NT2/D1 (cell line): ENCODE measurements at places on chromosomes 3 and 15.
A peak's percentile ranks its signal among the peaks of the same experiment; 100 is the strongest.

GRCh38 chr3:45225465-45226205 is 452 bp downstream of the TMEM158 start:
- DNase-seq: no peak

DNA sequence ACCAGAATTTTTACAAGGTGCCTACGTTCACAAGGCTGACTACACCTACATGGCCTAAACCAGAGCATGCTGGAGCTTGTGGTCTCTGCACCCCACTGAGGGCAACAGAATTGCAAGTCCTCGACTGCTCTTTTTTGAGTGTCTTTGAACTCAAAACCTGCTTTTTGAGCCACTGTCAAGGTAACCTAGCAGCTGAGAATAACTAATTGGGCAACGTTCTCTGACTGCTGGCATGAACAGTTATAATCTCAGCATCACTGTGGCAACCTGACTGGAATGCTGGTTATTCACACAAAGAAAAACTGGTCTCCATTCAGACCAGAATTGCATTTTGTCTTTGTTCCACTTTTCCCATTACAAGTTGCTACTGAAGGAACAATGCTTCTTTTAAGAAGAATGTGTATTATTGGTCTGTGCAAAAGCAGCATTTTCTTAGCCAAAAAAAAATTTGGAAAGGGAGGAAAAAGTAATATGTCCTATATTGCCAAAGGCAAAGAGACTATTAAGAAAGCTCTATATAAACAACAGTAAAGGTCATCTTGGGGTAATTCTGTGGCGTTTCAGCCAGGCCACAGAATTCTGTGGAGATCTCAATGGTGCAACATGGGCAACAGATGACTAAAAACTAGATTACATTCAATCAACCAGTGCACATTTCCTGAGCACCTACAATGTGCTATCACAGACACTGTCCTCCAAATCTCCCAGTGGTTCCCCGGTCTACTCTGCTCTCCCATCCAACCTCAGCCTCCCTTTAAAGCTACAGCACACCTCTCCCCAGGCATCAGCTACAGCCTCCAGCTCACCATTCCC is 76.8 kb downstream of the TNIK start:
- DNase-seq: no peak

GRCh38 chr3:169026543-169027182 is 636.8 kb downstream of the MECOM start:
- no peak for DNase-seq

GRCh38 chr3:137988982-137989381 is 21.0 kb upstream of the CLDN18 start:
- DNase-seq: no peak

- no peak for DNase-seq
Measured at GRCh38 chr3:193499801-193500485, 54.8 kb downstream of the ATP13A4 start.

DNA sequence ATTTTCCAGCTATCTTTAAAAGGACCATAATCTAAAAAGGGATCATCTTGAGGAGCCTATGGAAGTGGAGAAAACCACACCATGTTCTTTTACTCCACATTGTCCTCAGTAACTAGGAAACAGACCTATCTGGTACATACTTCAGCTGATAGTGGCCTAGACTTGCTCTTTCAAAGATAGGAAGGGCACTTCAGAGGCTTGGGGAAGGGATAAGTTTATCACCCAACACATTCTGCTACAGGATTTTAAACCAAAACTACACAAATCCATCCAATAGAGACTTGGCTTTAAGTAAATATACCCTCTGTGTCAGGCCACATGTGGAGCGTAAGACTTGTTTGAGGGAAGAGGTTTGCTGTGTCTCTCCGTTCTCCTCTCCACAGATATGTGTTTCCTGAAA is 35.4 kb downstream of the CP start:
- no peak for DNase-seq

DNA sequence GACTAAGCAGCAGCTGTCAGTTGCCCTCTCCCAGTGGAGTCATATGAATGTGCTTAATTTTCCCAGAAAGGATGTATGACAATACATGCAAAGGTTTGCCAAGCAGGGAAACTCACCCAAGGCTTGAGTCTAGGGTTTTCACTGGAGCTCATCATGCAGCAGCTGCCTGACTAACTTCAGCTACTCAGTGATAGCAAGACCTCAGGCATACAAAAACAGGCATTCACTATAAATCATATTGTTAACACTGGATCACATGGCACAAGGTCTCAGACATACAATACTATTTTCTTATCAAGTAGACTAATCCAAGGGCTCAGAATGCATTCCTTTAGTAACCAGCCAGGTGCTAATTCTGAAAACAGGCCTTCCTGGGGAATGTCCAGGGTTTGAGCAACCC is 85.0 kb upstream of the STAC start:
- no peak for DNase-seq

- DNase-seq: no peak
Measured at GRCh38 chr3:76063019-76063418, 277.7 kb upstream of the ZNF717 start.

- no peak for DNase-seq
Measured at GRCh38 chr15:63473749-63473998, 30.7 kb upstream of the USP3 start.

- peak; percentile 61 for DNase-seq
Measured at GRCh38 chr3:45258317-45258716, 32.2 kb upstream of the TMEM158 start.

GRCh38 chr15:59456114-59456513 is 18.1 kb downstream of the FAM81A start:
- no peak for DNase-seq

- DNase-seq: peak; percentile 18
Measured at GRCh38 chr15:39704689-39705088, 78.0 kb downstream of the FSIP1 start.

GRCh38 chr15:76184650-76185035 is 124.9 kb downstream of the TMEM266 start:
- no peak for DNase-seq

DNA sequence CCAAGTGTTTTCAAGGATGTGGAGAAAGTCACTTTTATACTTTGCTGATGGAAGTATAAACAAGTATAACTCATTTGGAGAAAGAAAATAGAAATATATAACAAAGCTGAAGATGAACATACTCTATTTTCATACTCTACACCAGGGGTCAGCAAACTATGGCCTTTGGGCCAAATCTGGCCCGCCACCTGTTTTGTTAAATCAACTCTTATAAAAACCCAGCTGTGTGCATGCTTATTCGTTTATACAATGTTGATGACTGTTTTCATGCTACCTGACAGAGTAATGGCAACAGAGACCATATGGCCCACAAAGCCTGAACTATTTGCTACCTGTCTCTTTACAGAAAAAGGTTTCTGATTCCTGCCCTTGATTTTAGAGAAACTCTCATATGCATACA is 124.0 kb downstream of the NR1D2 start:
- DNase-seq: no peak

- DNase-seq: no peak
Measured at GRCh38 chr15:61367953-61368352, 138.9 kb upstream of the RORA start.

- no peak for DNase-seq
Measured at GRCh38 chr3:139558351-139559266, 19.1 kb upstream of the RBP1 start.

DNA sequence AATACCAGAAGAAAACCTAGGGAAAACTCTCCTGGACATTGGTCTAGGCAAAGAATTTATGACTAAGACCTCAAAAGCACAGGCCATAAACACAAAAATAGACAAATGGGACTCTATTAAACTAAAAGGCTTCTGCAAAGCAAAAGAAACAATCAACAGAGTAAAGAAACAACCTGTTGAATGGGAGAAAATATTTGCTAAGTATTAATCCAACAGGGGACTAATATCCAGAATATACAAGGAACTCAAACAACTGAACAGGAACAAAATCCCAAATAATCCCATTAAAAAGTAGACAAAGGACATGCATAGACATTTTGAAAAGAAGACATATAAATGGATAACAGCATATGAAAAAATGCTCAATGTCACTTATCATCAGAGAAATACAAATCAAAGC is 6.9 kb upstream of the ACVR2B start:
- DNase-seq: no peak

DNA sequence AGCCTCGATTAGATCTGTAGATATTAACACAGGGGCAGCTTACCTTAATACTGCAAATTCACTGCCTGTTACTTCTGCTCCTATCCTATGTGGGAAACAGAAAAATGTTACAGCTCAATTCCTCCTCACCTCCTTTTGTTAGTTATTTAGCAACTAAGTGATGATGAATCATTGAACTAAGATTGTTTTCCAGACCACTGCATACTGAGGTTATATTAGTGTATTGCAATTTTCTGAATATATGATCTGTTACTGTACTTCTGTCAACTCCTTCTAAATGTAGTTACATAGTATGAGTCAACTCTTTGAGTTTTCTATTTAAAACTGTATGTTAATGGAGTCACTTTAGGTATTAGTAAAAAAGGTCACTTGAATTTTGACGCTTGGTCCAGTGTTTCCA is 331.5 kb upstream of the SLCO3A1 start:
- no peak for DNase-seq

DNA sequence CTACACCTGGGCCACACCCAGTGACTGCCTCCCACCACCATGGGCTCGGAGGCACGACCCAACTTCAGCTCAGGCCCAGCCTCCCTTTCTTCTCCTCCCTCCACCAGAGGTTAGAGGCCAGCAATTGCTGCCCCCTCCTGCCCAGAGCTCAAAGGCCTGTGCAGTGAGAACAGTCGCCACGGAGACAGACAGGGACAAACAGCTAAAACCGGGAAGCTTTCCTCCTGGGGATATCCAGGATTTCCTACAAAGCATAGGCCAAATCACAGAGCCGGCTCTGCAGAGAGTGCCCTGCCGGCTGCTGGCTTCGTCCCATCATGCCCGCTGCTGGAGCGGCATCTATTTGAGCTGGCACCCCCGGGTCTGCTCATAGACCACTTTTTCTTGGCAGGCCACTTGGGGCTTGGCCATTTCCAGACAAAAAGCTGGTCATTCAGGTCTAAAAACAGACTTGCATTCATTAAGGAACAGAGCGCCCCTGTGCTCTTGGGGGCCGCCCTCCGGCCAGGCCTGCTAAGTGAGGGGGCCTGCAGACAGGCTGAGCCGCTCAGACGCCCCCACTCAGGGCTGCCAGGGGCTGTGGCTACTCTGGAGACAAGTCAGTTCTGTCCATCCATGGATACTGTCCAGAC is 17.5 kb downstream of the GRAMD2A start:
- no peak for DNase-seq

GRCh38 chr3:24004171-24004938 is 59.3 kb downstream of the NR1D2 start:
- DNase-seq: no peak

DNA sequence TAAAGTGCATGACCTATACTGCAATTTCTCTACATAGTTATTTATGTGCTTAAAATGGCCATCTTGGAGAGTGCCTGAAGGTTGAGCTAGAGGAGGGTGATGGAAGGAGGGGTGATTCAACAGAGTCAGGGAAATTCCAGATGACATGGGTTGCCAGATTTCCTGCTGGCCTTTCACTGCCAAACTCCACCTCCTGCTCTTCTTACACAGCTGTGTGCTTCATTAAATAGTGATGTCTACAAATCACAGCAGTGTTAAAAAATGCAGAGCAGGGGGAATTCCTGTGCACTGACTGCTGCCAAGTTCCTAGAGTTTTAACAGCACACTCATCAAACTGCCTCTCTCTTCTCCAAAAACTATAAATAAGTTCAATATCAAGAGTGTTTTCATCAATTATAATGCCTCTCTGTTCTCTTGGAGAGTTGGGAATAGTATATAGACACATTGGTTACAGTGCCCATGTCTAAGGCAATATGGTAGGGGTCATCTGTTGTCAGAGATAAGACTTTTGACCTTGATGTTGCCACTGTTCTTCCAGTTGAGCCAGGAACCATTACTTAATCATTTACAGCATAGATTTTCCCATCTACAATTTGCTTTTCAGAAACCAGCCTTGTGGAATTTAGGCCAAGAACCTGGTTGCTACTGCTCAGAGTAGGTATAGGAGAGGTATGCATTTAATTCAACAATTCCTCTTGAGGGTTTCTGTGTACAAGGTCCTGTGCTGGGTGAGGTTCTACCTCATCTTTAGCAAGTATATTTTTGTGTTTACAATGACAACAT is 79.6 kb downstream of the TP63 start:
- no peak for DNase-seq

GRCh38 chr15:67089217-67090193 is 24.1 kb downstream of the SMAD3 start:
- no peak for DNase-seq

- no peak for DNase-seq
Measured at GRCh38 chr15:87631775-87632174, 624.8 kb downstream of the NTRK3 start.

- no peak for DNase-seq
Measured at GRCh38 chr3:99909714-99910495, 92.2 kb downstream of the CMSS1 start.

DNA sequence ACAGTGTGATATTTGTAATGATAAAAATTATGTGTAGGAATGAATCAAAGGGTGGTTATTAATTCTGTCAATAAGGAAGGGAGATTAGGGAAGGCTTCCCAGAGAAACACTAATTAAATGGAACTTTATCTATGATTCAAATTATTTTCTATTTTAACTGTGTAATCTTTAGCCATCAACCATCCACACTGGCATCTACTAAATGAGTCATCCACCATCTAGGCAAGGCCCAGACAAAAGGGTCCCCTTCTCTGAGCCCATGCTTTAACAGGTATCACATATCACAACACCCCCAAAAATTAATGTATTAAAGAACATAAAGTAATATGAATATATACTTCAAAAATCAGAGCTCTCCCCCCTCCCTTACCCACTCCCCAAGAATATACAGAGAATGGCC is 19.9 kb upstream of the TPM1 start:
- no peak for DNase-seq

DNA sequence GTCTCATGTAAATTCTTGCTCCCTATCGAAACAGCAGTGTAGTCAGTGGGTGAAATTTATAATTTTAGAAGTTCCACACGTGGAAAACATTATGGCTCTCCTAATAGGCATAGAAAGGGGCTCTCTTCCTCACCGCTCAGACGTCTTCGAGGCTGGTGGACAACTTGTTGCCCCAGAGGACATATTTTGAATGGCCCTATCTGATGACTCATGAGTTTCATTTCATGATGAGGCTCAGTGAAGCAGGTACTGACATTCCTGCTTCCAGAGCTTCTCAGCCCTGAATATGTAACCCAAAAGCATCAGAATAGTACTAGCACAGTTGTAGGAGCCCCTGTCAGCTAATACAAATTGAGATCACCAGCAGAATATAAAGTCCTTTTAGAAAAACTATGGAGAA is 117.9 kb downstream of the HERC1 start:
- DNase-seq: no peak

DNA sequence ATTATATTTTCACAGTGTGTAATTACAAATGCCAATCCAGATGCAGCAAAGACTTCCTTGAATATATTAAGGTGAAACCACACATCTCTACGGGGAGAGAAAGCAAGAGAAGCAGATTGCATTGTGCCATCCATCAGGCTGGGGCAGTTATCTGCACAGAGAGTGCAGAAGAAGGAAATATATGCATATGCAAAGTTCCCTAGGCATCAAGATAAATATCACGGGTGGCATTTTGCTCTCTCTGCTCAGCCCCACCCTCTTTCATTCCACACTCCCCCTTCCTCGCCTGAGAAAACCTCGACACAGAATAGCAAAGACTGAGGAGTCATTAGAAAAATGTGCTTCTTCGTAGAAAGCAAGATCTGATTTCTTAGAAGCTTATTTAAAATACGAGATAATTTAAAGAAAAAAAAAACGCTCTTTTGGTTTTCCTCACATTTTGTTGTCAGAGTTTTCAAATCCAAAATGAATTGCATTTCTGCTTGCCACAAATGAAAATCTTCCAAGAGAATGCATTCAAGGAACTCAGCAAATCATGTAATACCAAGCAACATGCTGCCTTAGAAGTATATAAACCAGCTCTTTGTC is 283.2 kb upstream of the LMCD1 start:
- DNase-seq: no peak
